Stimulated activated naive B cell treated with anti-CD40 and anti-IgM and Interleukin-4, amounts not matched to agents 10 μg/mL and 1 μg/mL and 100 μg/mL, for 72 hours (primary cell): ENCODE measurements at places on chromosomes 5 and 9.

DNA sequence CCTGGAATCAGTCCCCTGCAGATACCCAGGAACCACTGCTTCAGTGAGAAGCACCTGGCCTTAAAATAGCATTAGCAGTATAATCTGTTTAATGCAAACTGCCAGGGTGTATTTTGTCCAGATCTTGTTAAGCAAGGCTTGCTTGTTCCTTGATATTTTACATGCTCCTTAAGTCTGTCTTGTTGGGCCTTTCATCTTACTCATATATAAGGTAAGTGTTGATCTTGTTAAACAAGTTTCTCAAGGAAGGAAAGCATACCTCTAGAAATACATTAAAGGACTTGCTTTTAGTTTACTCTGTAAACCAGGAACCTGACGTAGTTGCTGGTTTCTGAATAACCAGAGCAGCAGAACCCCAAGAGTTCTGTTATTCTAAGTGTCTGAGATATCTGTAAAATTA is 13.7 kb downstream of the HSPA4 start:
- no peak for DNase-seq

DNA sequence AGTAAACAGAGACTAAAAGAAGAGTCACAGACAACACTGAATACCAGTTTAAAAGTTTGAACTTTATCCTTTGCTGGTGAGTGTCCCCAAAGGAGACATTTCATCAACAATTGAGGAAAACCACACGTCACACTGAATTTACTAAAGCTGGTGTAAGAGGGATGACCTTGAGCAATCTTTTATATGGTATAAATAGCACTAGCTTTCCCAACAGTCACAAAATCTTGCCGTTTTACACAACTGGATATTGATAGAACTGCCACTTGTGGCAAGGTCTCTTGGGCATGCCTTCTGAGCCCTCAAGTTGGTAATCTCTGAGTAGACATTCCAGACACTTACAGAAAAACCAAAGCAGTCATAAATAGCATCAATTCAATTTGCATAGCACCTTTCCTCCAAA is 311.5 kb upstream of the TARS1 start:
- no peak for DNase-seq

GRCh38 chr9:95732802-95733688 is 142.4 kb upstream of the ERCC6L2 start:
- DNase-seq = no peak

DNA sequence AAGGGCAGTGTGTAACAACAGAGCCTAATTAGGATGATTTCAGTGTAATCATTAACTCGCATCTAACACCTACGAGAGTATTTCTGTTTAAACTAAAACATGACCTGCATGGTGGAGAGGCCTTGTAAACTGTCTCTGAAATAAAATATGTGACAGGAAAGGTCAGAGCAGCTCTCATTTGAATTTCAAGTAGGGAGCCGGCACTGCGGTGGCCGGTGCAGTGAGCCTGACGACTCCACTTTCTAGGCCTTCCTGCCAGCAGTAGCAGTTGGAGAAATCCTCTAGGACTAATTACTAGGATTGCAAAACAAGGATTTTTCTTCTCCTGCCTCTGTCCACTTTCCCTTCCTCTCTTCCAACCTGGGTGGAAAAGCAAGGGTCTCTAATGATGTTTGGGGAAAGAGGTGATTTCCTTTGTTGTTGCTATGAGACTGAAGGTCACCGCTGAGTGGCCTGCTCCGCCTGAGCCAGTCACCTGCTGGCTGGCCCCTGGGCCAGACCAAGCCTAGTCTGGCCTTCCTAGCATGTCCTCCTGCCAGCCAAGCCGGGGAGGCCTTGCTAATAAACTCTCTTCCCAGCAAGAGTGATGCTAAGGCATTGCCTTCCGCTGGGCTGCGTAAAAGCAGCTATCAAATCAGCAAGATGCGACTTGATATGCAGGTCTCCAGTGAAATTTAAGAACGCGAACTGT is 245.7 kb downstream of the PSAT1 start:
- no peak for DNase-seq

- peak; percentile 66 for DNase-seq
Observed at GRCh38 chr9:111661150-111661801, at the start of gene GNG10. Gene GNG10, plus strand, starts transcription at chr9:111661605. Its CDS starts 30 bp downstream, at chr9:111661635.

GRCh38 chr5:2066373-2066772 is 183.6 kb upstream of the IRX4 start:
- DNase-seq = no peak

- DNase-seq = no peak
Observed at GRCh38 chr5:169474226-169474625, 109.3 kb upstream of the SPDL1 start.

- no peak for DNase-seq
Observed at GRCh38 chr9:98372077-98372836, 116.8 kb upstream of the TBC1D2 start.

DNA sequence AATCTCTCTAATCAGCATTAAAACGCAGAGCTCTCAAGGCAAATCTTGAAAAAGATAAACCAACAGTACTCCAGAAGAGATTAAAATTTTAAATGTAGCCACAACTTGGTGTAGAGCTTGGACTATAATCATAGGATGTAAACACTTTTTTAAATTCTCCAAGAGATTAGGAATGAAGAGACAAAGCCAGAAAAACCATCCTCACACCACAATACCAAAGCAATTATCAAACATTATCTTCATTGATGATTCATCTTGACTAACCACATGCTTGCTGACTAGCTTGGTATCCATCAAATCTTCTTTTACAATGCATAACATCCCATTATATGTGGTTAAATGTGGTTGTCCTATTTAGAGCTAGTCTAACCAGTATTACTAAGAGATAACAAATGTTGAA is 815.1 kb downstream of the TLE1 start:
- DNase-seq = no peak

- no peak for DNase-seq
Observed at GRCh38 chr9:113290052-113290607, 13.0 kb downstream of the RNF183 start.

DNA sequence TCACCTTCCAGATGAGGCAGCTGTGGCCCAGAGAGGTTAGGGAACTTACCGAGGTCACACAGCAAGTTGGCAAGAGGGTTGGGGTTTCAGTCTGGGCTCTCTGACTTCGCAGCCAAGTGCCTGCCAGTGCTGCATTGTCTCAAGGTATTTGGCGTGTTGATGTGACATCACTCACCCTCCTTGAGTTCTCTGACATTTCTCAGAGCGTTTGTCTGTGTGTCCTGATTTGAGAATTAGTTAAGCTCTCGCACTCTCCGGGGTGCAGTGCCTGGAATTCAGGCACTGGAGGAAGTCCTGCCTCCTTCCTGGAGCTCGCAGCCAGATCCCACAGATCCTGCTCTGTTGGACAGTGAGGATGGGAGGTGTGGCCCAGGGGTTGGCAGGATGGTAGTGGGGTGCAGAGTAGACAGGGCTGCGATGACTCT is 25.7 kb downstream of the WWC1 start:
- DNase-seq = no peak

DNA sequence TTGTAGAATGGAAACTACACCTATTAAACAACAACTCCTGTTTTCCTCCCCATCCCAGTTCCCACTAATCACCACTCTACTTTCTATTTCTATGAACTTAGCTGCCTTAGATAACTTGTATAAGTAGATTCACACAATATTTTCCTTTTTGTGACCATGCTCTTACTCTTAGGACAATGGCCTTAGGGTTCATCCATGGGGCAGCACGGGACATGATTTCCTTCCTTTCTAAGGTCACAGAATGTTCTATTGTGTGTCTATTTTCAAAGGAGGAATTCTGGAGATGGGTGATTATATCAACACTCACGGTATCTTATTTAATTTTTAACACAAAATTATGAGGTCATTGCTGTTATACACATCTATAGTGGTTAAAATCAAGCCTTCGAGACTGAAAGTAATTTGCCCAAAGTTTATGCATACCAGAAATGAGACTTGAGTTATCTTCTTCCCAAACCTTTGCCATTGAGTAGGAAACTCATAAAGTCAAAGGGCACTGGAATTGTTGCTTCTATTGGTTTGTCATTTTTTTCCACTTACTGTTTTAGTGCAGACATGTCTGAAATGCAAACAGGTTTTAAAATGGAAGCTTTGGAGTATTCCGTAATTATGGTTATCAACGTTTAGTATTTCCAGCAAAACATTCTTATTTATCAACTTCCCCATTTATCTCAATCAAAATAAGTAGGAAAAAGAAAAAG is 23.6 kb downstream of the CTSL start:
- DNase-seq = no peak

DNA sequence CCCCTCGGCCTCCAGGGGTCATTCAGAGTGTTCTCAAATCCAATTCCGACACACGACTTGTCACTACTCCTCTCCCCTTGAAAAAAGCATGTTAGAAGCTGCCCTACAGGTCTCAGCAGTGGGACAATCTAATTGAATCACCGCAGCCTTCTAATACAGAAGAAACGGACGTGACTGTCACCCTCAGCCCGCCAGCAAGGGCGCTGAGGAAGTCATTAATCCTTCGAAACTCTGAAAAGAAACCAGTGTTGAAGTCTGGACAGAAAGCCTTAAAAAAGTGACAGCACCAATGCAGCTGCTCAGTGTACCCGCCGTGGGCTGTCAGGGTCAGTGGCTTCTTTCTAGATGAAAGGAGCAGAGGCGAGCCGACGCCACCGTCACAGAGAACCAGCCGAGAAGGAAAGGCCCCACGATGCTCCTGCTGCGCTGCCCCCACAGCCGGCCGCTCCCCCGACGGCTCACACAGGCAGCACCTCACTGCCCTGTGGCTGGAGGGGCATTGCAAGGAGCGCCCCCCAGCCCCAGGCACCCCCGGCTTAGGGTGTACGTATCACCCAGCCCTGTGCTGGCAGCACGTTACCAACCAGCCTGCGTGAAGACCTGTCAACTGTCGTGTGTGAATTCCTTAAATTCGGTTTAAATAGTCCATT is 5.7 kb downstream of the BRD3OS start:
- DNase-seq = no peak

- DNase-seq = no peak
Observed at GRCh38 chr5:130168211-130168610, 263.9 kb downstream of the CHSY3 start.

DNA sequence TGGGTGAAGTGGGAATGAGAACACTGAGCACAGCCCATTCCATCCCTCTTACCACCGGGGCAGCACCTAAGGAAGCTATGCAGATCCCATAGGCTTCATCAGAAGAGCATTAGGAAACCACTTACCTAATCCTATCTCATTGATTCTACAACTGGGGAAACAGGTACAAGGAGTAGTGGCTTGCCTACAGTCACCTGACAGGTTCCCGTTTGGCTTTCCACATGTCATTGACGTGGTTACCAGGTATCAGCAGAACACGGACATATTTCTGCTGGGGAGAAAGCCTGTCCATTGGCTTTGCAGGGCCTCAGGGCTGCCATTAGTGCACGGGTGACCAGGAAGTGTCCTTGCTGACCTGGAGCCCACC is 11.3 kb downstream of the AFAP1L1 start:
- DNase-seq = no peak

- no peak for DNase-seq
Observed at GRCh38 chr5:105968981-105969380, 1701.8 kb downstream of the EFNA5 start.

DNA sequence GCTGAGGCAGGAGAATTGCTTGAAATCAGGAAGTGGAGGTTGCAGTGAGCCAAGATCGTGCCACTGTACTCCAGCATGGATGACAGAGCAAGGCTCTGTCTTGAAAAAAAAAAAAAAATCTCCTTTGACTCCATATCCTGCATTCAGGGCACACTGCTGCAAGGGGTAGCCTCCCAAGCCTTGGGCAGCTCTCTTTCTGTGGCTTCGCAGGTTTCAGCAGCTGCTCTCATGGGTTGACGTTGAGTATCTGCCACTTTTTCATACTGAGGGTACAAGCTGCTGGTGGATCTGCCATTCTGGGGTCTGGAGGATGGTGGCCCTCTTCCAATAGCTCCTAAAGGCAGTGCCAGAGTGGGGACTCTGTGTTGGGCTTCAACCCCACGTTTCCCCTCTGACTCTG is 2198.1 kb upstream of the WWC1 start:
- DNase-seq = no peak

DNA sequence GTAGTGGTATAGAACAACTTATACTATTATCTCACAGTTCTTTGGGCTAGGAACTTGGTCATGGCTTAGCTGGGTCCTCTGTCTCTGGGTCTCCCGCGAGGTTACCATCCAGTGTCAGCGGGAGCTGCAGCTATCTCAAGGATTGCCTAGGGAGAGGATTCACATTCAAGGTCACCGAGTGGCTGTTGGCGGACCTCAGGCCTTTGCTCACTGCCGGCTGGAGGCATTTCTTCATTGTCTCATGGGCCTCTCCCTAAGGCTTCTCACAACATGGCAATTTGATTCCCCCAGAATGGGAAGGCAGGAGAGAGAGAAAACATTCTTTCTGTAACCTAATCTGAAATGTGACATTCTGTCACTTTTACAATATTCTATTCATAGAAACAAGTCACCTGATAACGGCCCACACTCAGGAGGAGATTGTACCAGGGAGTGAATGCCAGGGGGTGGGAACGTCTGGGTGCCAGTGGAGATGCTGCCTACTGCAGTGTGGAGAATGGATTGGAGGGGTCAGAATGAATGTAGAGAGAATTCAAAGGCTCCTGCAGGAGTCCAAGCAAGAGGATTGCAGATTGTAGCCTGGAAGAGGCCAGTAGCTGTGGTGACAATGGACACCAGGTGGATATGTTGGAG is 29.5 kb upstream of the ANKRD18A start:
- no peak for DNase-seq

GRCh38 chr9:131669269-131670157 is 70.4 kb downstream of the RAPGEF1 start:
- no peak for DNase-seq

- DNase-seq = no peak
Observed at GRCh38 chr5:131245312-131245711, 18.5 kb upstream of the CDC42SE2 start.

DNA sequence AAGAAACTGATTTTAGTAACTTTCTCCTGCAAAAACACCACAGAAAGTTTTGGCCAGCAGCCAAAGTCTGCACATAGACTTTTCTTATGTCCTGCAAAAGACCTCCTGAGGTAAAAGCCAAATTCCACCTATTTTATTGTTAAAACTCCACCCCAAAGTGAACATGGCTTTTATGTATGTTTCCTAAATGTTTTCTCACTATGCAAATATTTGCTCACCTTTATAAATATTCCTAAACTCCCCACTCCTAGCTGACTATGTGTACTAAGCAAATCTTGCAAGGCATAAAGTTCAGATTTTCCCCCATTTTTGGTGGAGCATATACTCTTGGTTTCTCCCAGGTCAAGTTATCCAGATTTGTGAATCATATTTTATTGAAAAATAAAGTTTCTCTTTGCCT is 446.2 kb downstream of the DNAH5 start:
- no peak for DNase-seq

- DNase-seq = peak; percentile 26
Observed at GRCh38 chr9:128160603-128160987, 530 bp downstream of the BBLN start.

DNA sequence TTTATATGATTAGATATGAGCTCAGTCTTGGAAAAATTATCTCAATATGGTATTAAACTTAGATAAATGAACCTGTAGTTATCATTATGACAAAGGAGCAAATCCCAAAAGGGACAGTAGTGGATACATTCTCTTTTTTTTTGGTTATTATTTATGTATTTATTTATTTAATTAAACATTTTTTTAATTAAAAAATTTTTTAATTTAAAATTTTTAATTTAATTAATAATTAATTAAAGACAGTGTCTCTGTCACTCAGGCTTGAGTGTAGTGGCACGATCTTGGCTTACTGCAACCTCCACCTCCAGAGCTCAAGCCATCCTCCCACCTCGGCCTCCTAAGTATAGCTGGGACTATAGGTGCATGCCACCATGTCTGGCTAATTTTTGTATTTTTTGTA is 15.6 kb downstream of the ANKHD1 start:
- DNase-seq = no peak

GRCh38 chr9:114538241-114538640 is 33.0 kb upstream of the WHRN start:
- peak; percentile 27 for DNase-seq
